ENCODE measurements at places on chromosomes 11 and 22.

DNA sequence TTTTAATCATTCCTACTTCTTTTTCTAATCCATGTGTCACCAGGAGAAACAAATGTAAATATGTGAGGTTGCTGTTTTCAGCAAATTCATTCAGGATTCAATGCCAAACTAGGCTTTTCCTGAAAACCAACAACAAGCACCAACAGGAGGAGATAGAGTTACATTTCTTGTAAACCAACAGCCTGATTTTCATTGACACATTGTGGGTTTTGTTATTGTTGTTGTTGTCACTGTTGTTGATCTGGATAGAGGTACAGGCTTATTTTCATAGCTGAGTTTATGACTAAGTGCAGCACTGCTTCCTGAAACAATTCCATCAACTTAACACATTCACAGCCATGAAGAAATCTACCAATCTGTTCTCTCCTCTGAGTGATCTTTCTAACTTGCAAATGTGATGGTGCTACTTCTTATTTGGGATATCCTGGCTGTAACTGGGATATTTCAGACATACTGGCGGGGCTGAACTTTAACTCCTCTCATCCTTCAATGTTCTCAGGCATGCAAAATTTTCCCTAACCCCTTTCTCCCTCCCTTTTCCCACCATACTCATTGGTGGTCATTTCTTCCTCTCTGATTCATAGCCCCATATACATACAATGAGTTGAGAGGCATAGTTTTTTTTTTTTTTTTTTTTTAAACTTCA lies 65.5 kb downstream of the ME3 start:
- no peak for DNase-seq

- no peak for DNase-seq
These were observed 3.4 kb downstream of the MPPED2 start for GRCh38 chr11:30582726-30583125.

DNA sequence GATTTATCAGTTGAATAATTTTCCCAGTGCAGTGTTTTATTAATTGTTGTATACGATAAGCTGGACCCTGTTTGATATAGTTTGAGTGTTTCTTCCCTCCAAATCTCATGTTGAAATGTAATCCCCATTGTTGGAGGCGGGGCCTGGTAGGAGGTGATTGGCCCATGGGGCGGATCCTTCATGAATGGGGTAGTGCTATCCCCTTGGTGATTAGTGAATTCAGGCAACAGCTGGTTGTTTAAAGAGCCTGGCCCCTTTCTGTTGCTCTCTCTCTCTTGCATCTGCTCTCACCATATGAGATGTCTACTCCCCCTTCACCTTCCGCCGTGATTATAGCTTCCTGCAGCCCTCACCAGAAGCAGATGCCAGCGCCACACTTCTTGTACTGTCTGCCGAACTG lies 1.5 kb downstream of the OR5A1 start:
- no peak for DNase-seq

GRCh38 chr22:42821386-42821785 lies 35.7 kb downstream of the ARFGAP3 start:
- no peak for DNase-seq

DNA sequence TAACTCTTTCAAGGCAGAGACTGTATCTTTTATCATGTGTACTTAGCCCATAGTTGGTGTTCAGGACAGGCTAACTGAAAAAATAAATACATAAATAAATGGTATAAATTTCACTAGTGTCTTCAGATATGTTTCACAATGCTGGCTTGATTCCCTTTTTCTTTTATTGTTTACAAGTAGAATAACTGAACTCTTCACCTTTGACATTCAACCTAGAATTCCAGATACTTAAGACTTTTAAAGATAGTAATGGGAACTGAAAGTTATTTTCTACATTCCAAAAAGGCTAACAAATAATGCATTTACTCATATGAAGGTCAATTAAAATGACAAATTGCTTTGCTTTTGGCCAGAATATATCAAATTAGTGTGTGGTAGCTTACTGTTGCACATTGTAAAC lies 411.3 kb upstream of the TENM4 start:
- DNase-seq: no peak

DNA sequence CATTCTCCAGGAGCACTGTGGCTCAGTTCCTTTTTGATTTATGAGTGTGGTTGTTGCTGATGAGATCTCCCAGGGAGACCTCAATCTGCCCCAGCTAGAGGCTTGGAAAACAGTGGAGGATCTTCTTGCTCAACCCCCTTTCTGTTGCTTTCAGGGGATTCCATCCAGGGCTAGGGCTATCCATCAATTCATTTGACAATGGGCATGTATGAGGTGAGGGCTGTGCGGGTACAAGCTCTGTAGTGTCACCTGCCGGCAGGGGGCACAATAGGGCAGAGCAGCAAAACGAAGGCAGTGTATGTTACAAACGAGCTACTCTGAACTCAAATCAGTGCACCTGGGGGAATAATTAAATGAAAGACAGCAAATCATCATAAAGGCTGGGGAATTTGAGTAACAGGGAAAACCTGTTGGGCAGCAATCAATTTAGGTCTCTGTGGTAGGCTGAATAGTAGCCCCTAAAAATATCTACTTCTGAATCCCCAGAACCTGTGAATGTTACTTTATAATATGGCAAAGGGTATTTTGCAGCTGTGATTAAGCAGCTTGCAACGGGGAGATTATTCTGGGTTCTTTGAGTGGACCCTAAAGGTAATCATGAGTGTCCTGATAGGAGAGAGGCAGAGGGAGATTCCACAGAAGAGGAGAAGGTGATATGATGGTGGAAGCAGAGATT lies 170.3 kb upstream of the ZBED5 start:
- peak; percentile 63 for DNase-seq

- no peak for DNase-seq
These were observed 7.6 kb downstream of the MS4A4E start for GRCh38 chr11:60235321-60235720.

DNA sequence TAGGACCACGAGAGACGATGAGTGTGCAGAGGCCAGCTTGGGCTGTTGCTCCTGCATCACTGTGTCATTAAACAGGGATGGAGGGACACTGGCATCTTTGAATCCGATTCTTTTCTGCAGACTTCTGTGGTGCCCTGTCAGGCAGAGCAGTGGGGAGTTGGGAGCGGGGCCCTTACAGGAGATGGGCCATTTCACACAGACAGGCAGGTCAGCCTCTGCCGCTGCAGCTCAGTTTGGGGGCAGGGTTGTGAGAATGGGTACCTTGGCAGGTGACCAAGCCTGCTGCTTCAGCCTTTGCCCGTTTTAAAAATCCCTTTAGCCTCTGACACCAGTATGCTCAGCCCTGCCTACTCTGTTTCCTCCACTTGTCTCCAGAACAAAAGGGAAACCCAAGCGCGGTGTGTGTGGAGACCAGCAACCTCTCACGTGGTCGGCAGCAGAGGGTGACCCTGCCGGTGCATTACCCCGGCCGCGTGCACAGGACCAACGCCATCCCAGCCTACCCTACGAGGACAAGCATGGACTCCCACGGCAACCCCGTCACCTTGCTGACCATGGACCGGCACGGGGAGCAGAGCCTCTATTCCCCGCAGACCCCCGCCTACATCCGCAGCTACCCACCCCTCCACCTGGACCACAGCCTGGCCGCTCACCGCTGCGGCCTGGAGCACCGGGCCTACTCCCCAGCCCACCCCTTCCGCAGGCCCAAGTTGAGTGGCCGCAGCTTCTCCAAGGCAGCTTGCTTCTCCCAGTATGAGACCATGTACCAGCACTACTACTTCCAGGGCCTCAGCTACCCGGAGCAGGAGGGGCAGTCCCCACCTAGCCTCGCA lies 12.6 kb downstream of the C22orf31 start:
- no peak for DNase-seq

GRCh38 chr11:57223601-57224000 lies 13.4 kb downstream of the APLNR start:
- no peak for DNase-seq

- no peak for DNase-seq
These were observed 20.6 kb upstream of the DDI1 start for GRCh38 chr11:104015649-104016415.

GRCh38 chr11:125344846-125345420 lies 151.1 kb downstream of the FEZ1 start:
- no peak for DNase-seq

GRCh38 chr22:39655004-39655579 lies 84.5 kb downstream of the CACNA1I start:
- DNase-seq: no peak

DNA sequence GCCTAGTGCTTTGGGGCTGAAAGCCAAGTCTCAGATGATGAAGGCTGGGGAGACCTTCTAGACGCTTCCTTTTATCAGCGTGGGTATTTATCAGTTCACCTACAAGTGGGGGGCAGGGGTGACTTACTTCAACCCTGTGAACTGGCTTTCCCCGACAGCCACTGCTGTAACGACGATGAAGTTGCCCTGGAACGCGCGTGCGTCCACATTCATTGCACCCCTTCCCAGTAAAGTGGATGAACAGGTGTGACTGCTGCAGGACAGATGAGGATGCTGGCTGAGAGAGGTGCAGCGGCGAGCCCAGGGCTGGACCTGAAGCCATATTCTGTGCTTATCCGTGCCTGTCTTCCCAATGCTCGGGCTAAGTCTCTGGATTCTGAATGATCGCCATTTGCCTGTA lies 1122.3 kb downstream of the TBC1D22A start:
- no peak for DNase-seq

GRCh38 chr11:14111496-14111895 lies 149.0 kb downstream of the SPON1 start:
- no peak for DNase-seq

DNA sequence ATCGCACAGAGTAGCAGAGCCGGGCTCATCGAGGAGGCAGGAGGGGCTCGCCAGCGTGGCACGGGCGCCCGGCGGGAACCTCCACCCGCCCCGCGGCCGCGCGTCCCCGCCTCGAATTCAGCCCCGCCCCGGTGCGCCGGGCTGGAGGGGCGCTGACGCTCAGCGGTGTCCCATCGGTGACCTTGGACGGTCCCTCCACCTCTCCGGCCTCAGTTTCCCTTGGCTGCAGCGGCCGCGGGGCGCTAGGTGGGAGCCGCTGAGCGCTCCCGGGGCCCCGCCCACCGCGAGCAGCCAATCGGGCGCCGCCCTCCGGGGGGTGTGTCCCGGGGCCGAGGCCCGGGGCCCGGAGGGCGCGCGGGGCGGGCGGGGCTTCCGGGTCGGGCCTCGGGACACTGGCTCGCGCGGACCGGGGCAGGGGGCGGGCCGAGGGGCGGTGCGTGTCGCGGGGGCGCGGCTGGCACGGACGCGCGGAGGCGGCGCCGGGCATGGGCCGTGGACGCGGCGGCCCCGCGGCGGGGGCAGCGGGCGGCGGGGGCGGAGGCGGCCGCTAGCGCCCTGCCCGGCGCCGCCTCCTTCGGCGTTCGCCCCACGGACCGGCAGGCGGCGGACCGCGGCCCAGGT lies at the start of gene PPARA:
TSS of gene PPARA (plus strand) at position 493 of the 621 bp plus-strand sequence. CDS start 47,858 bp downstream, outside the sequence.
- DNase-seq: peak; percentile 82

- DNase-seq: no peak
These were observed 57.4 kb upstream of the SLC5A12 start for GRCh38 chr11:26779074-26779865.

DNA sequence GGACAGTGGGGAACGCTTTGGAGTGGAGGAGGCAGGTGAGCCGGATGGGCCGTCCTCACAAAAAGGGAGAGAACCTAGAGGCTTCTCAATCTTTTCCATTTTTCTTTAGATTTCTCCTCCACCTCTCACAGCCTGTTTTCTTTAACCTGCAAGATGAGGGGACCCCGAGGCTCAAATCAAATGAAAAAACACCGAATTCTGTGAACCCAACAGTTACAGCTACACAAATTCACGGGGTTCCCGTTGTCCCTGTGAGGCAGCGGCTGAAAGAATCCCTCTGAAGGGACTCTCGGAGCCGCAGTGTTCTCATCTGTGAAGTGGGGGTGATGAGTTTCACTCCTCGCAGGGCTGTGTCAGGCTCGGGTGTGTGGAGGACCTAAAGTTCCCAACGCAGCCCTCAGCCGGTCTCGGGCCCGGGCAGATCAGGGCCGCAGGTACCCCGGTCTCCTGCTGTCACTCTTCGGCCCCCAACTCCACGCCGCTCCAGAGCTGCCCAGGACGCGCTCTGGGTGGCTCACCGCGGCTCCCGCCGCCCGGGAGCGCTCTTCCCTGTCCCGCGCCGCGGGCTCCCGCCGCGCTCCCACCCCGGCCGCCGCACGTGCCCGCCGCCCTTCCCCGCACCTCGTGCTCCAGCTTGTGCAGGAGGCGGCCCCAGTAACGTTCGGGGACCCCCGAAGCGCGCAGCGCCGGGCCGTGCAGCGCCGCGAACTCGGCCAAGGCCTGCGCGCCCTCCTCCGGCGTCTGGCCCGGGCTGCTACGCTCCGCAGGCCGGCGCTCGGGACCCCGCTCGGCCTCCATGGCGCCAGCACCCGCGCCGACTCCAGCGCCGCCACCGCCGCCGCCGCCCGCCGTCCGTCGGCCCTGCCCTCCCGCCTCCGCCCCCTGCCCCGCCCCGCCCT lies at the start of gene TTLL12:
TSS of gene TTLL12 (minus strand) at position 863 of the 899 bp plus-strand sequence. CDS start at position 798, 65 bp downstream.
- peak; percentile 19 for DNase-seq

- no peak for DNase-seq
These were observed 495 bp downstream of the HYOU1 start for GRCh38 chr11:119056421-119056999.

GRCh38 chr22:29327089-29327764 lies 11.7 kb upstream of the RASL10A start:
- DNase-seq: no peak

DNA sequence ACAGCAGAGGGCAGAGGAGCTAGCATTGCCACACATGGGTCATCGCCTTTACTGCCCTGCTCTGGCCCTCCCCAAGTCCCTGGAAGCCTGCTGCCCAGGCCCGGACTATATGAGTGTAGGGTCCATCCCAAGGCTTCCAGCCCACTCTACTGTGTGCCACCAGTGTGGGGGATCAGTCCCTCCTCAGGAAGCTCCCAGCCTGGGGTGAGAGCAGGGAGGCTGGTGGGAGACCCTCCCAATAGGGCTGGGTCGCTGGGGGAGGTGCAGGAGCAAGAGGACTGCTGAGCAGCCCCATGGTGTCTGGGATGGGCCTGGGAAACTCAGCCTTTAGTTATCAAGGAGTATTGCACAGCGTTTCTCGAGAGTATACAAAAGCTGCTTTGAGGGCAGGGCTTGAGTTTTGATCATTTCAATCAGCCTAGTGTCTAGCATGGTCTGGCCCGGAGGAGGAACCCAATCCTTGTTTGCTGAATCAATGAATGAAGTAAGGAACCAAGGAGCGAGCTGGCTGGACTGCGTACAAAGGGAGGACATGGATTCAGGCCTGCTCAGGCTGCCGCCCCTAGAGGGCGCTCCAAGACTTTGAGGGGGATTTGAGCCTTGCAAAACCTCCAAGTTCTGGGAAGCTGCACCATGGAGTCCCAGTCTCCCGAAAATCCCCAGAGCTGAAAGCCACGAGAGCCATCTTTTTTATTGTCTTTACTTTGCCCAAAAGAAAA lies 89.0 kb upstream of the PARVA start:
- peak; percentile 53 for DNase-seq

Measured in substantia nigra (tissue), 51 donors.